ENCODE measurements at places on chromosomes 12 and 14.
A peak's percentile ranks its signal among the peaks of the same experiment; 100 is the strongest.

GRCh38 chr12:52045794-52046199, 5.4 kb upstream of the NR4A1 start:
- DNase-seq, result no peak

DNA sequence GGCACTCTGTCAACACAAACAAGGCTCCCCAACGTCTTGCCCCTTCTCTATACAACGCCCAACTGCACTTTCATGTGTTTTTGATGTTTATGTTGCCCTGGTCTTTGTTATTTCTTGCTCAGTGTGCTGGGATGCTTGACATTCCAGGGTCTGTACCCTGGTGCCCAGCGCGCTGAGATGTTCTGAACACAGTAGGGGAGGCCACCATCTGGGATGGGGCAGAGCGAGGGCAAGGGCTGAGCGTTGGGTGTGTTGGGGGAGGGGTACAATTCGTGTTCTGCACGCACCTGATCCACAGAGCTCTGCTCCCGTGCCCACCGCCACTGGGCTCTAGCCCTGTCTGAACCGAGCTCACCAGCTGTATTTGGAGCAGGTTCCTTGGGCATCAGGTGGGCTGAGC, 52.9 kb downstream of the ISCA2 start:
- no peak for DNase-seq

DNA sequence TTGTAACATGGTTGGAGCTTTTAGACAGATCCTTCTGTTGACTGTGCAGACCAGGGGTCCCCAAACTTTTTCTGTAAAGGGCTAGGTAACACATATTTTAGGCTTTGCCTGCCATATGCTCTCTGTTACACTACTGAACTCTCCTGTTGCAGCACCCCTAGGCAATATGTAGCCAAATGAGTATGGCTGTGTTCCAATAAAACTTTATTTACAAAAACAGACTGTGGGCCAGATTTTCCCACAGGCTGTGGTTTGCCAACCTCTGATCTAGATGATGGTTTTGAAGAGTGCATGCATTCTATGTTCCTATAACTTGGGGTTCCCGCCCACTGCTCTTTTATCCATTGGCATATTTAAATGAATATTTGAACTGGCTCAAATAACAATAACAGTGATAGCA, 180.3 kb upstream of the VASH1 start:
- DNase-seq, result no peak

GRCh38 chr12:6042446-6042845, 82.0 kb downstream of the VWF start:
- DNase-seq, result no peak

DNA sequence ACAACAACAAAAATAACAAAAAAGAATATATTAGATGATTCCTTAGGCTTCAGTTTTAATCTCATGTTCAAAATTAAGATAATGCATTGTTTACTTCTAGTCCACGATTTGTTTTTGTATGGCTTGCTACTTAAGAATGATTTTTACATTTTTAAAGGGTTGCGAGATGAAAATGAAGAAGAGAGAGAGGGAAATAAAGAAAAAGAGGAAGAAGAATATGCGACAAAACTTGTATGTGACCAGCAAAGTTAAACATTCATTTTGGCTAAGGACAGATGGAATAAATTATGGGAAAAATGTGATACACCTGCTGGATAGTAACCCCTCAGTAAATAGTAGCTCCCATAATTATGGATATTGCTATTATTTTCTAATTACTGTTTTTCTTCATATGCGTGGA, 1.2 kb upstream of the GIT2 start:
- DNase-seq, result no peak

GRCh38 chr14:90095096-90095495, 33.3 kb downstream of the KCNK13 start:
- DNase-seq, result no peak

DNA sequence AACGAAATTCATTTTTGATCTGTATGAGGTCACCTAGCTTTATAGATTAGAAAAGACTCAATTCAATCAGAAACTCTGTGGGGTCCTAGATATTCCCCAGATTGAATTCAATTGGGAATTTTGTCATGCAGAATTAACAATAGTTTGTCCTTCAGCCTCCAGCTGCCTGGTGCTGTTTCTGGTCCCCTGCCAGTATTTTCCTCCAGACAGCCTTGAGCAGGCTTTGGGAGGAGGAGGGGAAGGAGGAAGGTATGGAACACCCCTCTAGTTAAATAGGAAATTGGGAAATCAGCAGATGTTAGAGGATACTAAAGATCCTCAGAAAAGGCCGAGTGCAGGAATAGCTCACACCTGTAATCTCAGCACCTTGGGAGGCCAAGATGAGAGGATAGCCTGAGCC, 10.6 kb downstream of the GRIP1 start:
- no peak for DNase-seq

DNA sequence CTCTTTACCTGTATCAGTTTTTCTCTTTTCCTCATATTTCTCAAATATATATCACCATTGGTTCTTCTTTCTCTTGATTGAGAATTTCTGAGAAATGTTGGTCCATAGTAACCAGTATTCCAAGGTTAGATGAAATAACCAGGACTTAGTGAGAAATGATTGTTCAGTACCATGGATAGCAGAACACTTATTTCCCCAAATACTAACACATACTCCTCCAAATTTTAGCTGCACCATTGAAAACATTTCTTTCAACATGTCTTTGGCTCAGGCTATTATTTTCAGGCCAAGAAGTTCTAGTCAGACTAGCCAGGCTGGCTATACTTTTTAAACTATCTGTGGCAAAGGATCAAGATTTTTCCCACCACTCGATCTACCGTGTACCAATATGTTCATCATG, 113.3 kb downstream of the PTPRO start:
- DNase-seq, result no peak

DNA sequence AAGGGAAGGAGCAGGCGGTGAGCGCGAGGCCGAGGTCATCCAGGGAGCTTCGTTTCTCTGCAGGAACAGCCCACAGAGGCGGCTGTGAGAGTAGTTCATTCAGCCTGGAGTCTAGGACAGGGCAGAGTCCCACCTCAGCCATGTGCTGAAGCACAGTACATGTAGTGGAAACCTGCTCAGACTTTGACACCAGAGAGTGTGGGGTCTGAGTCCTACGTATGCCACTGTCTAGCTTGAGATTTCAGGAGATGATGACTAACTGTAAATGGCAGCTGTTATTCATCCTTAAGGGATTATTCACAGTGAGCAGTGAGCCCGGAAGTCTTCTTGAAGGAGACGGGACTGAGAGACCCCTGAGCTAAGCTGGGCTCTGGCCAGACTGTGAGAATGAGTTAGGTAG, 938 bp upstream of the SLC6A13 start:
- no peak for DNase-seq

- no peak for DNase-seq
Observed at GRCh38 chr12:126944684-126945083, 1322.3 kb upstream of the TMEM132C start.

GRCh38 chr12:39975374-39975918, 130.4 kb downstream of the SLC2A13 start:
- no peak for DNase-seq

GRCh38 chr14:70789361-70789760, 20.0 kb downstream of the MAP3K9 start:
- DNase-seq, result no peak

DNA sequence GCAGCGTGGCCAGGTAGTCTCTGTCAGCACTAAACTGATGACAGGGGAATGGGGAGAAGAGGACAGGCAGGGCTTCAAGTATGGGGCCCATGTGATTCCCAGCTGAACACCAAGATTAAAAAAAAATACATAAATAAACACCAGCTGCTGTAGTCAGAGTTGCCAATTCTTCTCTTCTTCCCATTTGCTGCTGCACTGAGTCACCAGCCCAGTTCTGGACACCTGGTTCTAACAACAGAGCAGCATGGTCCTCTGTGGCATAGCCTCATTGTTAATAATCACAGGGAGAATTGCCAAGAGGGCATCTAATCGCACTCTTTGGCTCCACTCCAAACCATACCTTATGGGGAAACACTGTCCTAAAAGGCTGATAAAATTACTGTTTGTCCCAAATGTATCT, 15.1 kb downstream of the PPM1H start:
- no peak for DNase-seq

- DNase-seq, result peak; percentile 58
Observed at GRCh38 chr14:103910262-103910935, 17.9 kb upstream of the TDRD9 start.

- DNase-seq, result no peak
Observed at GRCh38 chr14:37753459-37753858, 158.0 kb downstream of the TTC6 start.

DNA sequence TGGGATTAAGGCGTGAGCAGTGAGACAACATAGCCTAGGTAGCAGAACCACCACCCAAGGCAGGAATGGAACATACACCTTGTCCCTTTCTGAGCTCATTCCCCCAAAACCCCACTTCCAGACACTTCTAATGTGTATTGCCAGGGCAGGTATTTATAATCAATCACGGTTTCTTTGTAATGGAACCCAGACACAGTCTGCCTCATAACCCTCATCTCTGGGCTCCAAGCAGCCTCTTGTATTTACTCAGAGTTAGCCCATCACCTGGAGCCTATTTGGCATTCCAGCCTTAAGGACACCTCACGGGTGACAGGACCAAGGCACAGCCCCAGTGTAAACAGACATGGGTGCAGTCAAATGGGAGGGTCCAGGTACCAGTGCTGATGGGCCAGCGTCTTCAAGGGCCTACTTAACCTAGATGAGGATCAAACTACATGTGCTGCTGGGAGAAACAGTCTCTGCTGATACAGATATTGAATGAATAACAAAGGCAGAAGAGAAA, 2.5 kb upstream of the HIGD1C start:
- no peak for DNase-seq

GRCh38 chr12:18414671-18415070, 153.4 kb downstream of the PIK3C2G start:
- DNase-seq, result no peak

DNA sequence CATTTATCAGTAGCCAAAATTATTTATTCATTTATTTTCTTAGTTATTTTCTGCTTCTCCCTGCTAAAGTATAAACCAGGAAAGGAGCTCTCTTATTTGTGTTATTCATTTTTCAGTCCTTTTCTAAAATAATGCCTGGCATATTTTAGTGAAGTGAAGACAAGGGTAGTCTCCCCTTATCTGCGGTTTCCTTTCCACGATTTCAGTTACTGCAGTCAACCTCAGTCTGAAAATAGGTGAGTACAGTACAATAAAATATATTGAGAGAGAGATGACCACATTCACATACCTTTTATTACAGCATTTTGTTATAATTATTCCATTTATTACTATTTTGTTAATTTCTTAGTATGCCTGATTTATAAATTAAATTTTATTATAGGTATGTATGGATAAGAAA, 57.6 kb downstream of the GPR137C start:
- no peak for DNase-seq

DNA sequence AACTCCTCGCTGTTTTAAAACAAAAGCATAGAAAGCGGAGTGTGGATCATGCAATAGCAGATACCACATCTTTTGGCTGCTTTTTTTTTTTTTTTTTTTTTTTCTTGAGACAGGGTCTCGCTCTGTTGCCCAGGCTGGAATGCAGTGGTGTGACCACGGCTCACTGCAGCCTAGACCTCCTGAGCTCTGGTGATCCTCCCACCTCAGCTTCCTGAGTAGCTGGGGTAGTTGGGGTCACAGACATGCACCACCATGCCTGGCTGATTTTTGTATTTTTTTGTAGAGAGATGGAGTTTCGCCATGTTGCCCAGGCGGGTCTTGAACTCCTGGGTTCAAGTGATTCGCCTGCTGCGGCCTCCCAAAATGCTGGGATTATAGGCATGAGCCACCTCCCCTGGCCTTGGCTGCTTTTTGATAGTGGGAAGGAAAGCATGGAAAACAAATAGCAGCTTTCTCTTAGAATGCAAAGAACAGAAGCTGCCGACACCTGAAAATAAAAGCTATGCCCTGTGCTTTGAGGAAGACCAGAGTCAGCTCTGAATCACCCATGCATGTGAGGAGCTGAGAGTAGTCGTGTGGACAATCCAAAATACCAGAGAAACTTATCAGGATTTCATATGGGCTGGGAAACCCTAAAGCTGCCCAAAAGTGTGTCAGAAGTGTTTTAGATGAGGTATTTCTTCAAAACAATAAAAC, 3.6 kb upstream of the ELK3 start:
- DNase-seq, result no peak

DNA sequence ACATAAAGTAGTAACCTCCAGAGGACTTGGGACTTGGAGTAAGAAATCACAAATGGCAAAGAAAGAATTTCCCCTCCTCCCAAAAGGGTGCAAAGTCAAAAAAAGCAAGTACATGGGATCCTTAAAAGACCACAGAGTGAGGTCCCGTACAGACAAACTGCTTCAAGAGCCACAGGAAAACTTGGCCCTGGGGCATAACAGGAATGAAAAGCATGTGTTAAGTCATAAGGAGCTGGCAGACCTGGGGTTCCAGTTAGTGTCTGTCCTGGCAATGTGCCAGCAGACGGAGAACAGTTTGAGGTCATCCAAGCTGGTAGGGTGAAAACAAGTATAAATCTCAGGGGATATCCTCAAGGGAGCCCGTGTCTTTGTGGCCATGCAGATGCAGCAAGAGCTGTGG, 73.2 kb downstream of the HSD17B6 start:
- DNase-seq, result no peak

DNA sequence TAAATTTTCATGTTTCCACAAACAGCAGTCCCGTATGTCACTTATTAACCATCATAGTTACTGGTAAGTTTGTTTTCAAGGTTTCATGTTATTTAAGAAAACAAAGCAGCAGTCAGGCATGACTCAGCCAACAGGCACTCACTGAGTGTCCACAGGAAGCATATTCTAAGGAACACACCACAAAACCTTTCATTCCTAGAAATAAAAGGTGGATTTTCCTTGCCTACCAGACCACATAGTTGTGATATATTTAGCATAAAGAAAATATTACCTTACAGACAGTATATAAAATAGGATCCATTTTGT, 143.3 kb upstream of the AVPR1A start:
- DNase-seq, result no peak

GRCh38 chr14:85529803-85530574, at the start of gene FLRT2:
Gene FLRT2, plus strand, starts transcription at chr14:85530144. Its CDS starts 91,371 bp downstream, at chr14:85621515.
- no peak for DNase-seq

DNA sequence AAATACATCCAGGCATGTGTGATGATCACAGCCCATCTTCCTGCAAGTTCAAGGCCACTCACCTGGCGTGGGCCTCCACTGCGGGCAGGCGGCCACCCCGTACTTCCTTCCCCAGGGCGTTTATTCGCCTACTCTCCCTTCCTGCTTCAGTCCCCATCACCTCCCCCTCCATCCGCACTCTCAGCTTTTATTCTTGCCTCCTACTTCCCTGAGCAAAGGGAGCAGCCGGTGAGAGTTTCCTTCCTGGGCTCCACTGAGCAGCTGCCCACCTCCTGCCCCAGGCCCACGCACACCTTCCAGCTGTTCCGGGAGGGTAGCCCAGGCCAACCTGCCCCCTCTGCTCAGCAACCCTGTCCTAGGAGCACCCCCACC, 4.1 kb downstream of the CYP46A1 start:
- DNase-seq, result no peak

Measured in activated T-helper 1 cell treated with anti-CD3 and anti-CD28 coated beads, Interleukin-2, amount 50 U/mL, for 16 hours (primary cell).